ENCODE measurements at places on chromosomes 1 and 21.

- DNase-seq: no peak
These were observed 6.4 kb downstream of the DYRK1A start for GRCh38 chr21:37372951-37373350.

- no peak for DNase-seq
These were observed 52.0 kb upstream of the SMYD2 start for GRCh38 chr1:214228976-214229375.

DNA sequence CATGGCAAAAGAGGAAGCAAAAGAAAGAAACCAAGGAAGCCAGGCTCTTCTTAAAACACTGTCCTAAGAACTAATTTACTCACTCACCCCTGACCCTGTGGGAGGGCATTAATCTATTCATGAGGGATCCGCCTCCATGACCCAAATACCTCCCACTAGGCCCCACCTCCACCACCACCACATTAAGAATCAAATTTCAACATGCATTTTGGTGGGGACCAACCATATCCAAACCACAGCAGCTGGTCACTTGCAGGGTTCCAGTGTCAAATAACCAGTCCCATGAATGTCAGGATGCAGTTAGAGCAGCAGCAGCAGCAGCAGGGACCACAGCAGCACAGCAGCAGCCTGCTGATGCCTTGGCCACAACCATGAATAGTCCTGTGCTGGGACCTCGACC, 83.8 kb downstream of the ZC3H11B start:
- no peak for DNase-seq

GRCh38 chr1:164930241-164930640, 371.3 kb downstream of the PBX1 start:
- DNase-seq: no peak

GRCh38 chr1:83033682-83034081, 965.2 kb downstream of the TTLL7 start:
- no peak for DNase-seq

DNA sequence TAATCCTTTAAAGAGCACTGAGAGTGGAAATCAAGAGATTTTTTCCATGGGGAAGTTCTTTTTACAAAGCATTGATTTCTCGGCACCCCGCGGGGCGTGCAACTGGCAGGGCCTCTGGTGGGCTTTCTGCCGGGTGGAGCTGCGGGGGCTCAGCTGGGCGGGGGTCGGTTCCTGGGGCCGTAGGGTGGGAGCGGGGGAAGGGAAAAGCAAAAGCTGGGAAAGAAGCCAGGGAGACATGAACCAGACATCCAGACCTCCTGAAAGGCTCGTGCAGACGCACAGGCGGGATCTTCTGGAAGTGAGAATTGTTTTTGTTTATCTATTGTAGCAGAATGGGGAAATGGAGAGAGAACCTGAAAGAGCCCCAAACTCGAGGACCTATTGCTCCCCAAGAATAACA, 235.2 kb downstream of the FAM72C start:
- DNase-seq: no peak

DNA sequence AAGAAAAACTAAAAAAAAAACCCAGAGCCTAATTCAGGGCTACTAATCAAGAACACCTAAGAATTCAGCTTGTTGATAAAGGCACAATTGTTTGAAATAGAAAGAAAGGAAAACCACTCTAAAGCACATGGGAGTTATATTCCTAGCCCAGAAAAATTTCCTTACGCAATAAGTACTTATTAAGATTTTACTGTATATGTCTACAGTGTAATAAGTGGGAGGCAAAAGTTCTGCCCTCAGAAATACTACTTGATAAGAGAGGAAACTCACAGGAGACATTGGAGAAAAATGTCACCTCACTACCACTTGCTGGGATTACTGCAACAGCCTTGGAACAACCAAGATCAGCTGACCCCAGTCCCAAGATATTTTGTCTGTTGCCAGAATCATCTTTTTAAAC, 66.1 kb downstream of the IARS2 start:
- DNase-seq: no peak

GRCh38 chr1:110288111-110288510, 51.1 kb upstream of the RBM15 start:
- no peak for DNase-seq

GRCh38 chr21:38474796-38475195, 23.5 kb downstream of the ERG start:
- DNase-seq: no peak
